Tongue (tissue), 3 donors: ENCODE measurements at places on chromosomes 11 and 22. TPM values are rescaled to one million over a fixed set of nuclear protein-coding genes. Genes with fewer than 3 reads are reported as not detected.
A peak's percentile ranks its signal among the peaks of the same experiment; 100 is the strongest.

GRCh38 chr11:92852946-92853345 lies 116.5 kb upstream of the MTNR1B start:
- DNase-seq, result no peak

- DNase-seq, result no peak
These were observed 17.4 kb upstream of the ACR start for GRCh38 chr22:50720301-50721256.

DNA sequence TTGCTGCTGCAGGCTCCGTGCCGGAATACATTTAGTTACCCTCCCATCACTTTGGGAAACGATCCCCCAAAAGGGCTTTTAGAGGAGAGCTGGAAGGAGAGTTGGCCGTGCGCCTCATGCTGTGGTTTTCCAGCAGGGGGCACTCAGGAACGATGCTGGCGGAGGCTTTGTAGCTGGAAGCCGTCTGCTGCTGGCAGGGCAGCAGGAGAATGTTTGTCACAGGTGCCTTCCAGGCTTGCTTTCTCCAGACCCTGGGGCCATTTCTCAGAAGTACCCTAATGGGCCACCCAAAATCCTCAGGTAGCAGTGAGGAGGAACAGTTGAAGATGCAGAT lies 30.0 kb upstream of the CABP7 start:
- DNase-seq, result peak; percentile 87

- peak; percentile 90 for DNase-seq
These were observed 23.1 kb downstream of the A4GALT start for GRCh38 chr22:42697542-42698013.

Gene OR51E1
- total RNA-seq, result 1.9 TPM

DNA sequence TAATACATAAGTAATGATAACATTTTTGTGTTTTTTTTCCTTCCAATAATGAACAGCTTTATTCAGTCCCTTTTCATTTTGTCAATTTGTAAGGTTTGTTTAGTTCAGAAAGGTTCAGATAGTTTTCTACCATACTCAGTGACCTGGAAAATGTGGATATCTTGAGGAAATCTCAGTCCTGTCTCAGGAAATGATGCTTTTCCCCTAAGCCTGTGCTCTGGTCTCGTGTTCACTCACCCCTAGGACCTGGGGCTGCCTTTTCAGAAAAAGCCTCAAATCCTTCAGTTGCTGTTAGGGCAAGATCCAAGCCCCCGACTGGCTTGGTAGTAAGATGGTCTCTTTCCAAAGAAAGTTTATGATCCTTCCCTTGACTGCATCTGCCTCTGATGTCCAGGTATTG lies 21.8 kb downstream of the MS4A6A start:
- DNase-seq, result no peak

DNA sequence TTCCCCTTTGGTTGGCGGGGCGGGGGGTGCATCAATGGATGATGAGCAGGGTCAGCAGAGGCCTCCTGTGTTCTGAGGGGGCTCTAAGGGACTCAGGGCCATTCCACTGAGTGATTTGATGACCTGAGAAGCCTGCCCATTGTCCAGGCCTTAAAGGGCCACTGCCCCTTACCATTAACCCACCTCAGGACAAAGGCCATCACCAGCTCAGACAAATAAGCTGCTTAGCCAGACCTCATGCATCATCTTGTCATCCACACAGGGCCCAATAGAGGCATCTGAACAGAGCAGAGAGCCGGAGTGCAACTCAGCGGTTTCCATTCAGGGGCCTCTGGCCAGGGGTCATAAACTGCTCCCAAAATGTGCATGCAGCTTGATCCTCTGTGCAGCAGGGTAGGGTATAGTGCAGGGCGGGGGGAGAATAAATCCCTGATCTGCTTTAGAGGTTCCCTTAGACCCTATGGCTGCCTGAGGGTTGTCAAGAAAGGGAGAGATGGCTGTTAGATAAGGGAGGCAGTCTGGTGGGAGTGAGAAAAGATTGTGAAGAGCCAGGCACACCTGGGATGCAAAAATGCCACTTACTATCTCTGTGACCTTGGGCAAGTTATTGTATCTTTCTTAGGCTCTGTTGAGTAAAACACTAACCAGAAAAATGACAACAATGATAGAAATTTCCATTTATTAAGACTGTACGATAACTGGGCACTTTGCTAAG lies 375.5 kb upstream of the NARS2 start:
- no peak for DNase-seq

- DNase-seq, result no peak
These were observed 12.9 kb downstream of the USP28 start for GRCh38 chr11:113862435-113862834.

GRCh38 chr11:90845126-90845525 lies 622.3 kb upstream of the CHORDC1 start:
- DNase-seq, result no peak

- DNase-seq, result no peak
These were observed 57.3 kb downstream of the WNT7B start for GRCh38 chr22:45919504-45920286.

GRCh38 chr11:101429703-101430540 lies 153.9 kb downstream of the TRPC6 start:
- DNase-seq, result peak; percentile 51

DNA sequence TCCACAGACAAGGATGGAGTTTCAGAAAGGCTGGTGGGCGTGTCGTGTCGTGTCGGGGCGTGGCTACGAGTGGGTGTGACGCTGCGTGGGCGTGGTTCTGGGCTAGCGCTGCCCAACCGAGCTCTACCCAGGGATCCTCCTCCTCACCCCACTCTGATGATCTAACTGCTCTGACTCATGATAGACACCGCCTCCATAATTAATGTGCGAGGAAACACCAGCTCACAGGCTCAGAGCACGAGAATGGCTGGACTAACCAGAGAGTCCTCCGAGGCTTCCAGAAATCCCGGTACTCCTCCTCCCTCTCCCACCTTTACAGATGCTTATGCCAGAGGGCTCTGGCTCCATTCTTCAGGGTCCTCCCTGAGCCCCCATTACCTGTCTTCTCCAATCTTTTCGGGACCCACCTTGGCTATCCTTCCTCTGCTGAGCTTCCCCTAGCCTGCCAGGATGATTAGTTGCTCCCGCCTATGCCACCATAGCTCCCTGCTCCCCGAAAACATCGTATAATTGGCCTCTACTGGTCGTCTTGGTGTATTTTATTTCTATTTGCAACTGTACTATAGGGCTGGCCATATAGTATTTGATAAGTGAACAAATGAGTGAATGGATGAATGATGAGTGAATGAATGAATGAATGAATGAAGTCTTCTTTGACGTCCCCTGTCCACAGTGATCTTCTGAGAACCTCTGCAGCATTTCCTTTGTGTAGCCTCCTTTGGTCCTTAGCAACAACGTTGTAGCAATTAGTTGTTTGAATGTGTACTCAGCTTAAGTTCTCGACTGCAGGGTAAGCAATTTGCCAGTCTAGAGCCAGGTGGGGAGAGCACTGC lies 21.7 kb downstream of the TMPRSS13 start:
- DNase-seq, result peak; percentile 88

- no peak for DNase-seq
These were observed 32.9 kb downstream of the MEI1 start for GRCh38 chr22:41732096-41732772.

GRCh38 chr11:16935518-16936302 lies 78.5 kb downstream of the PLEKHA7 start:
- peak; percentile 63 for DNase-seq

DNA sequence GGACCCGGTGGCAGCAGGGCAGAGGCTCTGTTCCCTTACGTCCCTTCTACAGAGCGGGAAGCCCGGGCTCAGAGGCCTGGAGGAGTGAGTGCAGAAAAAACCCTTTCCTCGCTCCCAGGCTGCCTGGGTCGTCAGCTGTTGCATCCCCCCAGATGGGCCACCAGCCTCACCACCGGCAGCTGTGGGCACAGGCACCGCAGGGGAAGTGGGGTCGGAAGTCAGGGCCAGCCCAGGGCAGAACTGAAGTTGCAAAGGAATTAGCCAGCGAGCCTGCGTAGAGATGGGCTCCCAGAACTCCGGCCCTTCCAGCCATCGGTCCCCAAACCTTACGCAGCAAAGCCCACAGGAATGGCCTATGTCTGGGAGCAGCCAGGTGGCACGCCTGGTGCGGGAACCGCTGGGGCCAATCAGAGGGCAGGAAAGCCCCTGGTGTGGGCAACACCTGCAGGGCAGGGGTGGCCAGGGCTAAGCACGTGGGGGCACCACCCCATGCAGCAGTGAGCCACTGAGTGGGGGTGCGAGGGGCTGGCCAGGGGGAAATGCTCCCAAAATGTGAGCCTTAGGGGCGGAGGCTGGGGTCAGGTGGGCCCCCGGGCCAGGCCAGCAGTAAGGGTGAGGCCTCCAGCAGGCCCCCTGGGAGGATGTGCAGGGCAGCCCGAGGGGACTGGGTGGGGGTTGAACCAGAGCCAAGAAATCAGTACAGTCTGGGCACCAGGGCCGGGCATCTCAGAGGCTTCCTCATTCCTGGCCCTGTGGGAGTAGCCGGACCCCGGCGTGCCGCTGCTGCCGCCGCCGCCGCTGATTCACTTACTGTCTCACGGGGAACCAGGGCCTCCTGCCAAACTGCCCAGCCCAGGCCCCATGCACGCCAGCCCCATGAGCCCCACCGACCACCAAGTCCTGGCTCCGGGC lies 58.2 kb downstream of the WNT7B start:
- no peak for DNase-seq

DNA sequence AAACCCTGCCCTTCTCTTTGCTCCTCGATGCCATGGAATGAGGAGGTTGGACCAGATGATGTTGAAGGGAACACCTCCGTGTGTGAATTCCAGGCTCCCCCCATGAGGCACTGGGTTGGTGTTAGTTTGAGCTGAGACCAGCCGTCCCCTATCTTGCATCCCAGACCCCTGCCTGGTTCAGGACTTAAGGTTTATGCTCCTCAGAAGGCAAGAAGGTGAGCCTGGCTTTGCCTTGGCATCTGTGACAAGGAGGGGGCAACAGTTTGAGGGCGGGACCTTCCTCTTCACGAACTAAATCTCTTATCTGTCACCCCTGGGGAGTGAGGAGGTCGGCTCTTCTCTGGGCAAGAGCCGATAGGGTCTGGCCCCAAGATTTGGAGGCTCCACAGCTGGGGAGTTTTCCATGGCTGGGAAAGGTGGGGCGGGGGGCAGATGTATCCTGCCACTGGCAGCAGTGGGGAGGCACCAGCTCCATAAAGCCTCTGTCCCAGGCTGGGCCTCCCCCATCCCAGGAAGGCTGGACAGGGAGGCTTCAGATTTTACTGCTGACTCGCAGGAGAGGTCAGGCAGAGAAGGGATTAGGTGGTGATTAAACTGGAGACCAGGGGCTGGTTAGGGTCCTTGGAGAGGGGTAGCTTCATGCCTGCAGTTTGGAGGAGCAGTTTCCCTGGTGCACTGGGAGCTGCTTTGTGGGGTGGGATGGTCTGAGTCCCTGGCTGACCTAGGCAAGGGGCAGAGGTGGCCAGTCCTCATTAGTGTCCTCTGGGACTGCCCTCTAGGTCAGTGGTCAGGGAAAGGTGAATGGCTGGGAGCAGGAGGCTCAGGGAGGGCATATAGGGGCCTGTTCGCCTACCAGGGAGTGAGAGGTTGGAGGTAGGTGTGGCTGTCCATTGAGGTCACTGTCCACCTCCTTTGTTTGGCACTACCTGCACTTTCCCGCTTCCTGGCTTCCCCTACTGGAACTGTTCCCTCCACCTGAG lies 1.1 kb downstream of the SEC14L2 start:
- no peak for DNase-seq

- DNase-seq, result no peak
These were observed 56.9 kb downstream of the AMOTL1 start for GRCh38 chr11:94825031-94825430.

Gene PANX3
- total RNA-seq, result not detected

Gene CATSPER1
- total RNA-seq, result not detected

Gene SCT
- 21.6 TPM for total RNA-seq

DNA sequence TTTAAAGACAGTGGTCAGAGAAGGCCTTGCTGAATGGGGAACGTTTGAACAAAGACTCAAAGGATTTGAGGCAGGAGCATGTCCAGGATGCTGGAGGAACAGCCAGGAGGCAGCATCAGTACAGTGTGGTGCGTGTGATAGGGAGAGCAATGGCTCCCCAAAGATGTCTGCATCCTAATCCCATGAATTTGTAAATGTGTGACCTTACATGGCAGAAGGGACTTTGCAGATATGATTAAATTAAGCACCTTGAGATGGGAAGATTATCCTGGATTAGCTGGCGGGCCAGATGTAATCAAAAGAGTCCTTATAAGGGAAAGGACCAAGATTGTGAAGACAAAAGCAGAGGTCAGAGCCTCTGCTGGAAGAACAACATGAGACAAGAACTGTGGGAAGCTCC lies 24.6 kb upstream of the FAT3 start:
- no peak for DNase-seq

Gene ASPHD2
- total RNA-seq, result 0.41 TPM

GRCh38 chr22:38881997-38882879 lies 10.2 kb upstream of the CBX6 start:
- peak; percentile 34 for DNase-seq

DNA sequence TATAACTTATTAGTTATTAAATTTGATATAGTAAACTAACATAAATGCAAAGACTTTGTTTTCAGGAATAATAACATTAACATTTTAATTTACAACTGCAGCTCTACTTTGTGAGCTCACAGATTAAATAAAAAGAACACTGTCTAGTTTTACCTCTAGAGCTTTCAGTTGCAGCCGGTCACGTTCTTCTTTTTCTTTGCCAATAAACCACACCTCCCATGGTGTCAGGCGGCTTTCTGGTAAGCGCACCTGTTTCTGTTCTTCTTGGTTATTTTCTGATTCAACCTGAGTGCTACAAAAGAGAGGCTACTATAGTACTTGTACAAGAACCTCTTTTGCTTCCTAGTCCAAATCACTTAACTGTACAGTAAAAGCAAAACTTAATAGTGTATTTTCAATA lies 5.8 kb downstream of the CCDC34 start:
- DNase-seq, result peak; percentile 71

DNA sequence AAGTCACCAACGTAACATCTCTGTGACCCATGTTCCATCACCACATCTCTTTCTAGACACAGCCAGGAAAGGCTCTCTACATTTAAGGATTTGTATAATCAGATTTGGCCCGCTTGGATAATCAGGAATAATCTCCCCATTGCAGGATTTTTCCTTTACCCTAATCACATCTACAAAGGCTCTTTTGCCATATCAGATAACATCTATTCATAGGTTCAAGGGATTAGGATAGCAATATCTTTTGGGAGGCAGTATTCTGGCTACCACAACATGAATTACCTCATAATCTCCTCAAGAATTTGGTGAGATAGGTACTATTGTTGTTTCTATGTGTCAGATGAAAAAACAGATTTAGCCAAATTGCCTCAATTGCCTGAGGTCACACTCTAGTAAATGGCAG lies 142.8 kb upstream of the UBASH3B start:
- no peak for DNase-seq

DNA sequence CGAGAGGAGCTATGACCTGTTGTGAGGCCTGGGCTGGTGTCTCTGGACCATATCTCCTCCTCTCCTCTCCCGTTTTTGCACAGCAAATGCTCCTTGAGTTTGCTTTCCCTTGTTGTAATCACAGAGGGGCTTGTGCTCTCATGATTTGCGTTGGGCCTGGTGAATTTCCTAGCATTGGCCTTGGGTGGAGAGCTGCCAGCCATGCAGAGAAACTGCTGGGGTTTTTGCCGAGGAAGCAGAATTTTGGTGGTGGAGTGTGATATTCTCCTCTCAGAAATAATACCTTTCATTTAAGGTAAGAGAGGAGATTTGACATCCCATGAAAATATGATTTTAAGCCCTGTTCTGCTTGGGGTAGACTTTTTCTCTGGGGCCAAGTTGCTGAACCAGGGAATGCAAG lies 175.7 kb upstream of the CADM1 start:
- DNase-seq, result no peak

GRCh38 chr11:32184041-32184722 lies 93.3 kb downstream of the RCN1 start:
- peak; percentile 45 for DNase-seq
